ENCODE measurements at places on chromosomes 1 and 21.
A peak's percentile ranks its signal among the peaks of the same experiment; 100 is the strongest.

DNA sequence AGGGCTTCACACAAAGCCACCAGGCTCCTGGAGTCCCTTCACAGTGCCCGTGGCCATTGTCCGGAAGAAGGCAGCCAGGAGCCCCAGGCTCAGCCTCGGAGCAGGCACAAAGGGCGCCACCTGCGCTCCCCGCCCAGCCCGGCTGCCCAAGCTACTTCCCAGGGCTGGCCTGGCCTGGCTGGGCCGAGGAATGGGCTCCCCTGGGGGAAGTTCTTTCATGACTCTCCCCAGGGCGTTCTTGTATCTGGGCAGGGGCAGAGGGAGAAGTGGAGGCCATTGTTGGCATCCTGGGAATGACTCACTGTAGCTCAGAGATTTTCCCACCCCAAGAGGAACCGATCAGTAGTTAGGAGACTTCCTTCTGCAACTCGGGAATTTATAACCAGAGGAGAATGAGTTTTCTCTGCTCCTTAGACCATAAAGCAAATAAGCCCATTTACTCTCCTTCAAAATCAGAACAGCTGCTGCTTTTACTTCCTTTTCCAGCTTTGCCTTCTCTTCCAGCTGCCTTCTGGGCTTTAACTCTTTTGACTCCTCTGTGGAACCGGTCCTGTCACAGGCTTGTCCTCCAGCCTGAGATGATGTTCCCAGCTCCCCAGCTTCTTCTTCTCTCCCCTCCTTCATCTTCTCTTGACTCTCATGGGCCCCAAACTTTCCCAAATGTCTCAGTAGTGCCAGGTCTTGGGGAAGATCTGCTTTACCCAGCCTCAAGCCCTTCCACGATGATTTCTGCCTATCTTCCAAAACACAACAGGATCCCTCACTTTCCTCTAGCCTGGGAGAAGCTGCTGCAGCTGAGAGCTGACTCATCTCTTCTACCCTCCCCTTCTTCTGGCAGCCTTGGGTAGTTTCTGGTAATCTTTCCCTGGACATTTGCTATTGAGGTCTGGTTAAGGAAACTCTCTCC is 118.7 kb upstream of the CD34 start:
- peak; percentile 17 for DNase-seq

- DNase-seq, result no peak
These were observed 117.4 kb upstream of the PLPPR5 start for GRCh38 chr1:99122039-99122438.

GRCh38 chr1:223035724-223036478 is 107.1 kb downstream of the TLR5 start:
- peak; percentile 78 for DNase-seq

DNA sequence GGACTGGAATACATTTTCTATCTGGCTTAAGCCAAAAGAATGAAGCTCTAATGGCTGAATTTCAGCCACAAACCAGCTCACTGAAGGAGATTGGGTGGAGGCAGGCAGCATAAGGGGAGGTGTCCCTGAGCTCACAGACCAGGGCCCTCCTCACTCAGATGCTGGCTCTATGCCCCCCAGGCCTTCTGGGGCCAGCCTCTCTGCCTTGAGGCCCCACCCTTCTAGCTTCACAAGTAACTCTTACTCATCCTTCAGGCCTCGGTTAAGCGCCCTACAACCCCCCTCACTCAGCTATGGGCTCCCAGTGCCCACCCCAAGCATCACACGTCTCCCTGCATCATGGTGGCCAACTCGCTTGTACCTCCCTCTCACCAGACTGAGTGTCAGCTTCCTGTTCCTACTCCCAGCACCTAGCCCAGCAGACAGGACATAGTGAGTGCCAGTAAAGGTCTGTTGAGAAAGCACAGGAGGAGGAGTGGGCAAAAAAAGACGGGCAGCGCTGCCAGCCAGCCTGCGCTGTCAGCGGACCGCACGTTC is 40.8 kb upstream of the GPR157 start:
- DNase-seq, result no peak

DNA sequence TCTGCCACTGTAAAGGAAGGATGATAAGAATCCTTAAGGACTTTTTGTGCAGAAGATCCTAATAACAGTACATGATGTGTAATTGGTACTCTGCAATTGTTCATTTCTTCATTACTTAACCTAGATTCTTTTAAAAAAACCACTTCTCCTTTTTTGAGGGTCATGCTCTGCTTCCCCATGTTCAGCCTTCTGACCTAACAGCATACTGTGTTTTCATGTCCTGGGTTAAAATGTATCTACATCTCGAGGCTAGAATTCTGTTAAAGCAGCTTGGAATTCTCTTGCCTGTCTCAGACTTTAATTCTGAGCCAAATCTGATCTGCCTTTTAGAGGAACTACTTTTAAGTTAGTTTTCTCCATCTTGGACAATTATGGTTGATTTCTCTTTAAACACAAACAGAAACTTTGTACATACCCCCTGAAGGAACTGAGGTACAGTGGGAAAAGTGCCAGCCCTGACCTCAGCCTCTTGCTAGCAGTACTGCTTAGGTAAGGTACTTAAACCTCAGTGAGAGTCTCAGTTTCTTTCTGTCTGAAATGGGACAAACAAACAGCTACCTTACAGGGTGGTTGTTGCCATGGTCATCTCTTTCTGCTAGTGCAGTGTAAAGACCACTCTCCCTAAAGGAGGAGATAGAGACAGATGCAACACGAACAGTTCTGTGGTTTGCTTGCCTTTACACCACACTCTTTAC is 103.2 kb upstream of the DYNLT5 start:
- no peak for DNase-seq

GRCh38 chr1:3324704-3325535 is 129.5 kb upstream of the ARHGEF16 start:
- no peak for DNase-seq

DNA sequence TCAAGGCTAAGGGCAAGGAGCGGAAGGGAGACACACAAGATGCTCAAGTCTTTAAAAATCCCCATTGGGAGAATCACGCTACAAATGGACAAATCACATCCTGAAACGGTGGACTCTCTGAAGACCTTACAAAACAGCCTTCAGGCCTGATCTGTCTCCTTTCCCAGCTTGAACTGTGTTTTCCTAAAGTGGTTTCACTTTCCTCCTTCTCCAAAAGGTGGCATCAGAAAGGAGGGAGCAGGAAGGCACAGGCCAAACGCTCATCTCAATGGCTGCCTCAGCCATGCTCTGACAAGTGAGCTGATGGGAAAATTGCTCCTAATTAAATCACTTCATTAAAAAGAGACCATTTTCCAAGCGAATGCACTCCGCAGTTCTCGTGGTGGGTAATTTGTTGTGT is 47.7 kb downstream of the UTP25 start:
- DNase-seq, result no peak

DNA sequence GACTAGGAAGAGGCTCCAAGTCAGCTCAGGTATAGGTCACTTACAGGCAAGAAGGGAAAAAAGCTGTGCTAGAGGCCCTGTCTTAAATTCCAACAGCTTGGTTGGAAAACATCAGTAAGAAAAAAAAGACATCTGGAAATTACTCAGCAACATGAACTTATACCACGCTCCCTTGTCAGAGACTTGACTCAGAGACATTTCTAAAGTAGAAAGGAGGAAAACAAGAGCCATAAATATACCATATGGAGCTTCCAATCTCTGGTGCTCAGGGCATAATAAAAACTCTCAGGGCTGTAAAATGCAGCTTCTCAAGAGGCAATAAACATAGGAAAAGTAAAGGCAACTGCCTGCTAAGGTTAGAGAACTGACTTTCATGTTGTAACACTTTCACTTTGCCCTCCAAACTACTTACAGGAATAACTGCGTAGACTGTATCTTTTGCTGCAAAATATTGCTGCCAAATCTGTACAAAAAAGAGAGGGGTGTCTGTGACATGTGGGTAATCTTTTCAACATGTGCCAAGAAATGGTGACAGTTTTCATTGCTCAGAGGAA is 14.7 kb downstream of the ATPAF1 start:
- peak; percentile 51 for DNase-seq

DNA sequence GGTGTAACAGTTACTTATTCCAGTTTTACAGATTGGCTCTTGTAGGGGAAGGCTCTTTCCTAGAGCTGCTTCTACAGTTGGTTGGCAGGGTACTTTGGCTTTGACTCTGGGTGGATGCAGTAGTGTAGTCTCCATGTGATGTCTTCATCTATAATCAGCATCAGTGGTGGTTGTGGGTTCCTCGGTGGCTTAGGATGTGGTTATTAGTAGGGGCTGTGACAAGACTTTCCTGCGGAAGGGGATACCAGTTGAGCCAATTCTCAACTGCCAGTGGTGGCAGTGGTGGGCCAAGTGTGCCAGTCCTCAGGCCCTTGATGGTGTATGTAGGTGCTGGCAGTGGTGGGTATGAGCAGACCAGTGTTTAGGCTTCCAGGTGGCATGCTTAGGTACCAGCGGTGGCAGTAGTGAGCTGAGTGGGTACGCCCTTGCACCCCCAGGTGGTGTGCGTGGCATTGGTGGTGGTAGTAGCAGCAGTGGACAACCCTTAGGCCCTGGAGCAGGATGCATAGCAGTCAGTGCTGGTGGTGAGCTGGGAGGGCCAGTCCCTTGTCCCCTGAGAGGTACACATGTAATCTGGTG is 27.2 kb upstream of the KLF18 start:
- no peak for DNase-seq

GRCh38 chr1:44071461-44071860 is 40.2 kb upstream of the SLC6A9 start:
- DNase-seq, result no peak

- DNase-seq, result no peak
These were observed 8.9 kb upstream of the ITLN2 start for GRCh38 chr1:160963521-160963920.

DNA sequence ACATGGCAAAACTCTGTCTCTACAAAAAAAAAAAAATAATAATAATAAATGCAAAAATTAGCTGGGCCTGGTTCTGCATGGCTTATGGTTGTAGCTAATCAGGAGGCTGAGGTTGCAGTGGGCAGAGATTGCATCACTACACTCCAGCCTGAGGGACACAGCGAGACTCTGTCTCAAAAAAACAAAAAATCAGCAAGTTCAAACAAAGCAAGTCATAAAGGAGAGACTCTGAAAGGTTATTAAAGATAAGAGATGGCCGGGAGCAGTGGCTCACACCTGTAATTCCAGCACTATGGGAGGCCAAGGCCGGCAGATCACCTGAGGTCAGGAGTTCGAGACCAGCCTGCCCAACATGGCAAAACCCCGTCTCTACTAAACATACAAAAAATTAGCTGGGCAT is 28.8 kb downstream of the COP1 start:
- no peak for DNase-seq

DNA sequence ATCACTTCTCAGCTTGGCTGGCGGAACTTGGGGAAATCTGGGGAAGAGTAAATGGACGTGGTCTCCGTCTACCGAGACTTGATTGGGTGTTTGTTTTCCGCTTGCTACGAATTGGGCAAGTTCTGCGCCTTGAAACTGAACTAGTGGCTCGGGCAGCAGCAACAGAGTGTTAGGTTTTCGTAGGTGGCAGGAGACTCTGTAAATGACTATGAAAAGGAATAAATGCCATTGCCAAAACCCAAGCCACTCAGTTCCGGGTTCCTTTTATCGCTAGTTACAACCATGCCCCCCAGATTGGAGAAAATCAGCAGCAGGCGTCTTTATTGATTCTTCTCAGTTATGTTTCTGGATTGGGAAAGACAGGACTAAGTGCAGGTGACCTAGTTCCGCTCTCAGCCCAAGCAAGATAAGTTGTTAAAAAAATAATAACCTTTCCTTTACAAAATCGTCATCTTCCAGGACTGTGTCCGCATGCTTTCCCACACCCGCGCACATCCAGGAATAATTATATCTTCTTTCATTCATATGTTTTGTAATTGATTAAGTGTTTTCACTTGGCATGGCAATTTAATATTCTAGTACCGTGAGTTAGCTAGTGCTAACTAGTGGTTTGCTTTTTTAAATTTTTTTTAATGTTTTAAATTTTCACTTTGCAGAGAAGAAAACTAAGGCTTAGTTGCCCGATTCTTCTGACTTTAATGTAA is 3.4 kb downstream of the LHX9 start:
- DNase-seq, result no peak

DNA sequence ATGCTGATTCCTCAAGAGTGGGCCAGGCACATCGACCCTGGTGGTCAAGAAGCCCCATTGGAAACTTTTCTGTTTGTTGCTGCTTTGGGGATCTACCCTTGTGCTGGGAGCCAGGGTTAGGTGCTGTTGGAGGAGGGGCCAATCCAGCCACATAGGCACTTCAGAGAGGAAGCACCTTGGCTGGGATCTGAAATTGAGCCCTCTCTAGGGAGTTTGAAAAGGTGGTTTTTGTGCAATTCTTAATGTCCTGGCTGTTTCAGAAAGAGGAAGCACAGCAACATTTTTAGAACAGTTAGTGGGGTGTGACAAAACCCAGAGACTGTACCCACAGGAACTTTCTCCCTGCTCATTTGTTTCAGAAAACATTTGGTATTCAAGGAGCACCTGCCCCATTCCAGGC is 17.2 kb upstream of the BEND5 start:
- DNase-seq, result no peak

GRCh38 chr1:65791801-65792668 is 660 bp upstream of the PDE4B start:
- peak; percentile 50 for DNase-seq

GRCh38 chr1:243729956-243730355 is 120.1 kb downstream of the AKT3 start:
- DNase-seq, result no peak

DNA sequence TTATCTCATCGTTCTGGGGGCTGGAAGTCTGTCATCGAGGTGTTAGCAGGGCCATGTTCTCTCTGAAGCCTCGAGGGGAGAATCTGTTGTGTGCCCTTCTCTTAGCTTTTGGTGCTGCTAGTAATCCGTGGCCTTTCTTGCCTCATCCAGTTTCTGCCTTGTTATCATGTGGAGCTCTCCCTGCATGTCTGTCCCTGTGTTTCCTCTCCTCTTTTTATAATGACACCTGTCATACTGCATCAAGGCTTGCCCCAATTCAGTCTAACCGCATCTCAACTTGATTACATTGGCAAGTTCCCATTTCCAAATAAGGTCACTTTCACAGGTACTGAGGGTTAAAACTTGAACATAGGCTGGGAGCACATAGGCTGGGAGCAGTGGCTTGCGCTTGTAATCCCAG is 82.6 kb upstream of the CNIH3 start:
- no peak for DNase-seq

DNA sequence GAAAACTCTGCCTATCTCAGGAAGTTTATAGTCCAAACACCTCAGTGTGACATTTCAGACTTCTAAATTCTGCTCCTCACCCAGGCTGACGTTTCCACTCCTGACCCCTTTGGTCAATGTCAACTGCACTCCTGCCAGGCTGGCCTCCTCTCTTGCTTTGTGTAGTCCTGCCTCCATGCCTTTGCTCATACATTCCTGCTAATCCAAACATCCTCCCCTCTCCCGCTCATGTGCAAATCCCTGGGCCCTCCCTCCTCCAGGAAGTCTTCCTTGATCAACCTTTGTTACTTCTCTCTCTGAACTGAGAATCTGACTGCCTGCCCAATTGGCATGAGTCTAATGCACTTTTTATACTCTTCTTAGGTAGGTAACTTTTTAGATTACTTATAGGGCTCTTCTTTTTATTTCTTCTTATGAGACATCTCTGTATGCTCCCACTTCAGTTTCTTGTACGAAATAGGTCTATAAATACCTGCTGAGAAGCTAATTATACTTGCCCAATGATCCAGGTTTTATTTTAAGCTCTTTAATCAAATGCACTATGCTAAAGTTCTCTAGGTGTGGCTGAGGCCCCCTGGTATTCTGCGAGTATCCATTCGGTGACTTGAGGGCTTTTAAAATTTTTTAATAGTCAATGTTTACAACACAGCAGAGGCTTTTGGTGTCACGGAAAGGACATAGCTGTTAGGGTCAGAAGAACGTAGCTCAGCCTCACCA is 128.1 kb downstream of the PLXNA2 start:
- no peak for DNase-seq

GRCh38 chr1:81115422-81115821 is 685.3 kb upstream of the ADGRL2 start:
- no peak for DNase-seq
